ENCODE measurements at places on chromosomes 5 and 9. TPM values are rescaled to one million over a fixed set of nuclear protein-coding genes. Genes with fewer than 3 reads are reported as not detected.

CTXN3 gene
- total RNA-seq, result not detected

NPR3 gene
- total RNA-seq, result 35.7 TPM

OSMR gene
- 58.7 TPM for total RNA-seq

FIBCD1 gene
- total RNA-seq, result 2.4 TPM

DNM1 gene
- 4.4 TPM for total RNA-seq

KDM4C gene
- 52.7 TPM for total RNA-seq

GADD45G gene
- 0.08 TPM for total RNA-seq

BRINP1 gene
- 27.4 TPM for total RNA-seq

ARID3C gene
- 0.08 TPM for total RNA-seq

IL13 gene
- total RNA-seq, result not detected

LCN9 gene
- not detected for total RNA-seq

SLC6A7 gene
- not detected for total RNA-seq

KIF2A gene
- total RNA-seq, result 33.2 TPM

FKBP15 gene
- 11.5 TPM for total RNA-seq

SLC34A3 gene
- total RNA-seq, result not detected

FAM151B gene
- total RNA-seq, result 8.2 TPM

LCN15 gene
- not detected for total RNA-seq

NR5A1 gene
- not detected for total RNA-seq

CEMIP2 gene
- total RNA-seq, result 60.5 TPM

NIPSNAP3A gene
- 67.3 TPM for total RNA-seq

PCDHAC2 gene
- total RNA-seq, result 0.15 TPM

ALG2 gene
- total RNA-seq, result 41.0 TPM

FOXD4L4 gene
- 0.08 TPM for total RNA-seq

PLAC8L1 gene
- not detected for total RNA-seq

STC2 gene
- total RNA-seq, result 503 TPM

EIF4E1B gene
- not detected for total RNA-seq

PLK2 gene
- 1,550 TPM for total RNA-seq

ZDHHC11B gene
- total RNA-seq, result 0.12 TPM

ATP10B gene
- not detected for total RNA-seq

FAM153A gene
- total RNA-seq, result not detected

NUTM2F gene
- not detected for total RNA-seq

SAXO1 gene
- total RNA-seq, result 0.08 TPM

SLIT3 gene
- 27.8 TPM for total RNA-seq

CDC20B gene
- not detected for total RNA-seq

TAF11L3 gene
- not detected for total RNA-seq

ANKRD18A gene
- not detected for total RNA-seq

TMEFF1 gene
- total RNA-seq, result 5.0 TPM

SOWAHA gene
- not detected for total RNA-seq

Measured in smooth muscle cell of the coronary artery (primary cell).